Ammon's horn (tissue), 1 donor: ENCODE measurements at places on chromosomes 13 and 19.
A peak's percentile ranks its signal among the peaks of the same experiment; 100 is the strongest.

GRCh38 chr19:51194527-51195315, 30.2 kb upstream of the CD33 start:
- DNase-seq = no peak

- no peak for DNase-seq
Observed at GRCh38 chr13:55682776-55683175, 1457.9 kb upstream of the PRR20A start.

DNA sequence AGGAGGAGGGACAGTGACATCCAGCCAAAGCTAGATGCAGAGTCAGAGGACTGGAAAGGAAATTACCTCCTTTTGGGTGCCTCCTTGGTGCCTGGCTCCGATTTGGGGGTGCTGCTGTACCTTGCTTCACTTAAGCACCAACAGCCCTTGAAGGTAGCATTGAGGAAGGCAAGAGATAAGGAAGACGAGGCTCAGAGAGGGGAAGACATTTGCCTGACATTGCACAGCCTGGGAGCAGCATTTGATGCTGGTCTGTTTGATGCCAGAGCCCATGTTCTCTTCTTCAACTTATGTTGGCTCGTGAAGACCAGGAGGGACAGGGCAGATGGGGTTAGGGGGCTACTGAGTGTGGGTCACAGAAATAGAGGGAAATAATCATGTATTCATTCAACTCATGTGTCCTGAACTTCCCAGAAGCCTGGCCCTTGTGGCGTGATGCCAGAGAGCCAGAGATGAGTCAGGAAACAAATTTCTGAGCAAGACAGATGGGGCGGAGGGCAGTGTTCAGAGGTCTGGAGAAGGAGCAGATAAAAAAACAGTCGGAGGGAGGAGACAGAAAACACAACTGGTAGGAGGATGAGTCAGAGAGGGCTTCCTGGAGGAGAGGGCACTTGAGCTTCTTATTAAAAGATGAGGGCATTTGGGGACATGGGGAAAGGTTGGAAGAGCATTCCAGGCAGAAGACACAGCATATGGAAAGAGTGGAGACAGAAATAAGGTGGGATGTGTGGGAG, 3.0 kb upstream of the C19orf81 start:
- DNase-seq = no peak

GRCh38 chr13:60275208-60275607, 111.5 kb upstream of the DIAPH3 start:
- DNase-seq = no peak

DNA sequence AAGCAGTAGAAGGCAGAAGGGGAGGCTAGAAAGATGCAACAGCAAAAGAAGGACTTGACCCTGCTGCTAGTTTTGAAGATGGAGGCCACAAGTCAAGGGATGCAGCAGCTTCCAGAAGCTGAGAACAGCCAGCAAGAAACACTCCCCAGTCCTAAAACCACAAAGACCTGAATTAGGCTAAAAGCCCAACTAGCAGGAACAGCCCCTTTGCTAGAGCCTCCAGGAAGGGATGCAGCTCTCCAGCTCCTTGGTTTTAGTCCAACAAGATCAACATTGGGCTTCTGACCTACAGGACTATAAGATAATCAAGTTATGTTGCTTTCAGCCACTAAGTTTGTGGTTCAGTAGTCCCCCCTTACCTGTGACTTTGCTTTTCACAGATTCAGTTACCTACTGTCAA, 10.5 kb upstream of the LATS2 start:
- no peak for DNase-seq

GRCh38 chr13:97125810-97126738, 96.1 kb upstream of the MBNL2 start:
- no peak for DNase-seq

DNA sequence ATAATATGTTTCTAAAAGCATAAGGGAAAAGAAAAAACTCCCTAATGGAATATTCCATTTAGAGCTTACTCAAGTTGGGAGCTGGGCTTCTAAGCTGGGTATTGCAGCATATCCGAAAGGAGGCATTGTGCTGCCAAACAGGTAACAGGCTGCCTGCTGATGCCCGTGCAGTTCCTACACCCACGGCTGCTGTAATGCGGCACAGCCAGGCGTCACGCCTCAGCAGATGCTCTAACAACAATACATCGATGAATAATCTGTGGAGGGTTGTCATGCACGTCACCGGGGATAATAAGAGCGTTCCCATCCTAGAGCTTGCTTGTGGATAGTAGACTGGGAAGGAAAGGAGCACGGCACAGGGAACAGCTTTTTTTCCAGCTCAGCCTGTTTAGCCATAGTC, 1582.1 kb upstream of the SLC10A2 start:
- peak; percentile 70 for DNase-seq

DNA sequence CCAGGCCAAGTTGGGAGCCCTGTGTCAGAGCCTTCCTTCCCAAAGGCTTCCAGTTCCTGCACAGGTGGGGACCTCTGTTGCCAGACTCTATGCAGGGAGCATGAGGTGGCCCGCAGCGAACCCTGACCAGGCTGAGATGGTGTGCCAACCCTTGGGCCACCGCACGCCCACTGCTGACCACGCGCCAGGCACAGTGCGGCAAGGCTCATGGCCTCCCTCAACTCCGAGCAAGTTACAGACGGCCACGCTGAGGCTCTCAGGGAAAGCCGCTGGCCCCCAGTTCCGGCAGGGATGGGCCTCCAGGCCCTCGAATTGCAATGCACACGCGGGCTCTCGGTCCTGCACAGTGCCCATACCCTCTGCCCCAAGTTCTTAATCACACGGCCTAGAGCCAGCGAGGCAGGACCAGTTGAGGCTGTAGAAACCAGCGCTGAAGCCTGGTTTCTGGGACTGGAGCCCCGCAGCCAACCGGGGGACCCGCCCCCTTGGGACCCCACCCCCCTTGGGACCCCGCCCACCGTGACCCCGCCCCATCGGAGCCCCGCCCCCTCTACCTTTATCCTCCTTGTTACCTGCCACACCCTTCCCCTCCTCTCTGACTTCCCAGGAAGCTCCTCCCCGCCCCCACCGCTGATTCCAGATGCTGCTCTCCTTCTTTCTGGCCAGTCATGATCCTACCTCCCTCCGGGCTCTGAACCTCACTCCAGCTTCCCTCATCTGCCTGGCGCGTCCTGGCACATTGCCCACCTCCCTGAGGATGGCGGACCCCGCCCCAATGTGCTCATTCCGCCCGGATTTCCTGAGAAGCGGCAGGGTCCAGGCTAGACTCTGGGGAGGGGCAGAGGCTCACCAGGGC, 6.0 kb downstream of the PEX11G start:
- no peak for DNase-seq

GRCh38 chr13:98224557-98224956, 47.5 kb upstream of the RNF113B start:
- DNase-seq = no peak

DNA sequence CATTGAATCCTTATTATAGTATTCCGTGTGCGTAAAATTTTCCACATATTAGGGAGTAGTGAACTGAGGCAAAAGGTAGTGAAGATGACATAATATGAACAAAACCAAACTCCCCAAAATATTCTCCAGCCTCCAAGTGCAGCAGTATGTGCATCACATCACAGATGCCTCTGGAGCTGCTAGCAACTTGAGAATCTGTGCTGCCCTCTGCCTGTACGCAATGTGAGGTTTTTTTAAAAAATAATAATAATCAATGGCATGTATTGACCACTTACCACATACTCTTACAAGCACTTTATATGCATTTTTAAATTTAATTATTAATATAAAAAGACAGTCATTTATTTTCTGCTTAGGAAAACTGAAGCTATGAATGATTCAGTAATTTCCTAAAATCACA, 583.0 kb upstream of the SPRY2 start:
- DNase-seq = peak; percentile 15

GRCh38 chr13:35984776-35985453, 146.3 kb downstream of the DCLK1 start:
- peak; percentile 62 for DNase-seq

- no peak for DNase-seq
Observed at GRCh38 chr13:26976313-26976712, 195.3 kb downstream of the USP12 start.

- DNase-seq = no peak
Observed at GRCh38 chr19:50292216-50292827, 36.9 kb downstream of the KCNC3 start.

DNA sequence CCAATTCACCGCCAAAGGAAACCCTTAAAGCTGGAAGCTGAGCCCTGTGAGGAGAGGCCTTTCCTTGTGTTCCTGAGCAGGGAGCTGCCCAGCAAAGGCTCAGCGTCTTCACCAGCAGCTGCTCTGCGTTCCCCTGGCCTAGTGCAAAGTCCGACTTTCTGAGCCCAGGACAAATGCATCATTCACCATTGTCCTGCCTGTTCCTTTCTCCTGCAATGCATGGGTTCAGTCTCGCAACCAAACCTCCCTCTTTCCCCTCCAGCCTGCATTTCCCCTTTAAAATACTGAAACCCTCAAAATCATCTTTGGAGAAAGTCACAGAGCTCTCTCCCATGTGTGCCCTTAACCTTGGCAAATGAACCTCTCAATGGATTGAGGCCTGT, 12.9 kb upstream of the TMEM255B start:
- DNase-seq = no peak

- no peak for DNase-seq
Observed at GRCh38 chr19:19480688-19481087, 34.7 kb downstream of the TSSK6 start.

DNA sequence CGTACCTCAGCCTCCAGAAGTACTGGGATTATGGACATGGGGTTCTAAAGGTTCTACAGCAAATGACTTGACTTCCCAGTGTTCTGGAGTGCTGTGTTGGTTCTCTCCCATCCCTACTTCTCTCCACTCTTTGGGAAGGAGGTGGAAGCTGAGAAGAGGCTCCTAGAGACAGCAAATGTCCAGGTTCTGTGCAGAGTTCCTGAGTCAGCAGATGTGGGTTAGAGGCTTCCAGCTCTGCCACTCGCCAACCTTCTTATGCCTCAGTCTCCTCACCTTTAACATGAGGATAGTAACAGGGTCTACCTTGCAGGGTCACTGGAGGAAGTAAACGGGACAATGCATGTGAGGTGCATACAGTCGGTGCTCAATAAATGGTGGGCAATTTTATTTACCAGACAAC, 80.5 kb upstream of the VSTM2B start:
- no peak for DNase-seq

- no peak for DNase-seq
Observed at GRCh38 chr19:55315956-55316525, 9.1 kb downstream of the TMEM150B start.

DNA sequence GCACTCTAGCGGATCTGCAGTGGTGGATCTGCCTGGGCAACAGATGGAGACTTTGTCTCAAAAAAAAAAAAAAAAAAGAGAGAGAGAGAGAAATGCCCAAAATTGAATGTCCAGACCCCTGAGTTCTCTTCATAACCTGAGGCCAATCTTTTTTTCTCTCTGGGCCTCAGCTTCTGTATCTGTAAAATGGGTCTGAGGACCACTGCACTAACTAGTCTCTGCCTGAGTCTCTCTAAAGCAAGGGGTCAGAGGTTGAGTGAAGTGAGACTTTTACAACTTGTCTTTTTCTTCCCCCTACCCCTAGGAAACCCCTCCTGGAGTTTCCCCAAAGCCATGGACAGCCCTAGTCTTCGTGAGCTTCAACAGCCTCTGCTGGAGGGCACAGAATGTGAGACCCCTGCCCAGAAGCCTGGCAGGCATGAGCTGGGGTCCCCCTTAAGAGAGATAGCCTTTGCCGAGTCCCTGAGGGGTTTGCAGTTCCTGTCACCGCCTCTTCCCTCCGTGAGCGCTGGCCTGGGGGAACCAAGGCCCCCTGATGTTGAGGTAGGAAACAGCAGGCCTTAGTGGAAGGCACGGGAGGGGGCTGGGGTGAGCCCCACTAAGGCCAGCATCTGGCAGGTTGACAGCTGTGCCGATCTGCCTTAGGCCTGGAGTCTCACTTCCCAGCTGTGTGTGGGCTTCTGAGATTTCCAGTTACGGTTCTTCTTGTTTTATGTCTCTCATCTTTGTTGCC, 1.8 kb downstream of the TMEM91 start:
- no peak for DNase-seq
